Mesenteric fat pad (tissue), 1 donor: ENCODE measurements at places on chromosomes 7 and 10. TPM values are rescaled to one million over a fixed set of nuclear protein-coding genes. Genes with fewer than 3 reads are reported as not detected.

DNA sequence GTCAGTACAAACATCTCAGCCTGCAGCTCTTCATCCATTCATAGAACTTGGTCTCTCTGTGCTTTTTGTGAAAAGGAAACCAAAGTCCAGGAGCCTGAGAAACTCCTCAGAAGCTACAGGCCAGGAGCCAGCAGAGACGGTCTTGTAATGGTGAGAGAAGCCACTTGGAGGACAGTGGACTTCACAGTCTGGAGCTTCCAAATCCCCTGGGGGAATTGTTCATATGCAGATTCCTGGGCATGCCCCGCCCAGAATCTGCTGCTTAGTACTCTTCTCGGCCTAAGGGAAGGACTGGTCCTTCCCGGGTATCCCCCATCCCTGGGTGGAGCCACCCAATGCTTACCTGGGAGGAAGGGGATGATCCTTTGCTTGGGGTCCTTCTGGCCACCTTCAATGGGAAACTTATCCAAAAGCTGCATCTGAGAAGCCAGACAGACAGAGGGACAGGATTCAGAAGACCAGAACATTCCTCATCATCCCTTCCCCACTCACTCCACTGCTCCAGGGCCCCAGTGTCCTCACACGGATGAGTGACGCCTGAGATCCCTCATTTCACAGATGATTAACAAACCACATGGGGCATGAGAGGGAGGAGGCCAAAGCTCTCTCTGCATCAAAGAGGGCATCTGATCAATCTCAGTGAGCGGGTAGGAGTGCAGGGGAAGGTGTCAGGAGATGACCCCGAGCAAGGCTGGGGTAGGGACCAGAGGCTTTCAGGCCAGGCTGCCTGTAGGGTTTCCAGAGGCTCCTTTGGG lies 88.4 kb downstream of the SH3PXD2A start:
- no peak for DNase-seq

The MAD1L1 gene
- 32.2 TPM for total RNA-seq

The RHOBTB1 gene
- total RNA-seq: 22.6 TPM

The MSRB2 gene
- total RNA-seq: 39.1 TPM

GRCh38 chr7:45145881-45146280 lies 11.7 kb upstream of the RAMP3 start:
- peak; percentile 43 for DNase-seq

GRCh38 chr10:110357252-110357780 lies 52.6 kb upstream of the SMNDC1 start:
- DNase-seq: no peak

- DNase-seq: no peak
These were observed 156.0 kb downstream of the GLI3 start for GRCh38 chr7:42080841-42081586.

- no peak for DNase-seq
These were observed 75.1 kb downstream of the DGKI start for GRCh38 chr7:137771679-137772078.

The CCDC172 gene
- total RNA-seq: not detected

DNA sequence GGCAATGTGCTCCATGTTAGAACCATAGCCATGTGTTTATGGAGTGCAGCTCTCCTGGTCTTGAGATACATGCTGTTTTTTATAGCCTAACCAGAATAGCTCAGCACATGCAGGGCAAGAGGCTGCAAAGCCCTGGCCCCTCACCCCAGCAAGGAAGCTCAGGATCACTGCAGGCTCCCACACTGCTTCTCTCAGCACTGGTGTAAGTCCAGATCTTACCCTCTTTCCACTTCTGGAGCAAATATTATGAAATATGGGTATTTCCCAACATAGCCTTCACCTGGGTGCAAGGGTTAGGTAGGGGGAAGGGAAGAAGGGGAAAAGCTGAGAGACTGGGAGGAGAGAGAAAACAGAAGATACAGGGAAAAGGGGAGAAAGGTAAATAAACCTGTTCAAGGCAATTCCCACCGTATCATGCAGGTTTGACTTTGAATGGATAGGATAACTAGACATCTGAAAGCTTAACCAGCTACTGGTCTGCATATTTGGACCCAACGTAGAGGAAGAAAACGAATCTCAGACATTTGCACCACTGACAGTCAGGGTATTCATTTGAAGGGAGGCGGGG lies 19.7 kb downstream of the SKIDA1 start:
- no peak for DNase-seq

GRCh38 chr7:132783824-132784223 lies 207.6 kb upstream of the PLXNA4 start:
- no peak for DNase-seq

The MARVELD1 gene
- total RNA-seq: 28.7 TPM

- no peak for DNase-seq
These were observed 52.3 kb upstream of the CYP2C18 start for GRCh38 chr10:94631077-94631875.

- DNase-seq: no peak
These were observed 112.1 kb upstream of the CDK1 start for GRCh38 chr10:60666221-60666620.

- DNase-seq: no peak
These were observed 40.0 kb downstream of the NACAD start for GRCh38 chr7:45048748-45049147.

The PRPF18 gene
- 18.6 TPM for total RNA-seq

DNA sequence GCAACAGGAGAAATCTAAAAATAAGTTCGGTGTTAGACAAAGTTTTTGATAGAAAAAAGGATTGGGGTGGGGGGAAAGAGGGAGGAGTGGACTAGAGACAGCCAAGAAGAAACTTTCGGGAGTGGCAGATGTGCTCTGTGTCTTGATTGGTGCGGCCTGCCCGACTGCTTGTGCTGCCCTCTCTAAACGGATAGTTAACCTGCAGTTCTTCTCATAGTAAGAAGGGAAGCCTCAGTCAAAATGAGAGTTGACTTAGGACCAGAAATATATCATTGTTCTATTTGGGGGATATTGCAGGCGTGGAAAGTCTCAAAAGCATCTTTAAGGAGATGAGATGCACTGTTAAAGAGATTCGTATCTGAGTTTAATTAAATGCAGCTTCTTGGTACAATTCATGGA lies 39.3 kb downstream of the UBE3C start:
- no peak for DNase-seq

DNA sequence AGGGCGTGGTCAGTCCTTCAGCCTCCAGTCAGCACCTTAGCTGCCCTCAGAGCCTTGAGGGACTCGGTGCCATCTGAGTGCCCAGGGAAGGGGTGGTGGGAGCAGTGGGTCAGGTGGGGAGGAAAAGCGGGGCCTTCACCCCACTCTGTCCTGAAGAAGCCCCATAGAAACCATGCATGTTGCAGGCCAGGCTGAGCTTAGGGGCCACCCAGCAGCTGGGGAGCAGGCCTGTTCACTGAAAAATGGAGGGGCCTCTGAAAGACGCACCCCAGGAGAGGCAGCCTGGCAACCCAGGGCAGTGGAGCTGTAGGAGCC lies 144.3 kb downstream of the GRID1 start:
- no peak for DNase-seq

The PAX4 gene
- total RNA-seq: not detected

The HOXA2 gene
- 1.2 TPM for total RNA-seq

The SAP25 gene
- total RNA-seq: 2.3 TPM

DNA sequence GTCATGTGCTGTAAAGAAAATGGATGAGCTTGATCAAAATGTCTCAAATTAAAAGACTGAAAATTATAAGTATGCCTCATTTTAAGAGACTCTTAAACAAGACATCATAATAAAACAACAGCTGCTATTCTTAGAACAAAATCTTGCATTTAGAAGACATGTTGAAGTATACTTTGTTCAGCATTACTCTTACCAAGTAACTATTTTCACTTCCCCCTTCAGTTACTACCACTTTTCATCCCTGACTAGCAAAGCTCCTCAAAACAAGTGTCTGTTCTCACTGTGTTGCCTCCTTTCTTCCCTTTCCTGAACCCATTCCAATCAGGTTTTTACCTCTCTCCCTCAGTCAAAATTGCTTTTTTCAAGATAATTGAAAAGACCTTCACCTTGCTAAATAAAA lies 31.6 kb downstream of the ELAPOR2 start:
- no peak for DNase-seq

GRCh38 chr7:142808802-142809583 lies 38.2 kb downstream of the PRSS2 start:
- DNase-seq: no peak

GRCh38 chr10:117818721-117819120 lies 228.0 kb downstream of the RAB11FIP2 start:
- DNase-seq: no peak

- peak; percentile 69 for DNase-seq
These were observed 18.5 kb downstream of the DIP2C start for GRCh38 chr10:670990-671389.

The SPAG6 gene
- 0.51 TPM for total RNA-seq

DNA sequence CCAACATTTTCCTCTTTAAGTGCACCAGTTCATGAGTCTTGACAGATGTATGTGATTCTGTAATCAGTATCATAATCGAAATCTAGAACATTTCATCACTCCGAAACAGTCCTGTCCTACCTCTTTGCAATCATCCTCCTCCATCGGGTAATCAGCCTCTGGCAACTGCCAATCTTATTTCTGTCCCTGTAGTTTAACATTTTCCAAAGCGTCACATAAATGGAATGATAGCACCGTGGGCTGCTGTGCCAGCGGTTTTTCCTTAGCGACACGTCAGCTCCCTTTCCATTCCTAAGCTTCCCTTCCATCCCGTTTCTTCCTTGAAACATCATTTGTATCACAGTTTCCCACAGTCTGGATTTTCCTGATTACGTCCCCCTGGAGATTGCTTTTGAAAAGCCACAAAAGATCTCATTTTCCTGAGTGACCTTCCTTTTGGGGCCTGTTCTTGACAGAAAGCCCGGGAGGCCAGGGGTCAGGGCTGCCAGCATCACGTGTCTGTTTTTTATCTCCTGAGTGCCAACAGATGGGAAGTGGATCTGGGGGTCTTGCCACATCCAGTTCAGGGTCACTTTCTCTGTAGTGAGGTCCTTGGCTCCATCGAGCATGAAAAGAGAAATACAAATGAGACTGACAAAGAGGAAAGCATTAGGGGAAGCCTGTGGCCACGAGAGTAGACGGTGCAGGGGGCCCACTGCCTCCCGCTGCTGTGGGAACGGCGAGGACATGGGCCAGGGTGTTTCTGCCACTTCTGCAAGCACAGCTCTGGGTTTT lies 31.6 kb downstream of the TMEM120A start:
- DNase-seq: no peak

The PLEKHS1 gene
- 0.13 TPM for total RNA-seq

GRCh38 chr7:150378115-150378852 lies 846 bp upstream of the ZNF775 start:
- no peak for DNase-seq

GRCh38 chr10:15780353-15781135 lies 60.8 kb upstream of the ITGA8 start:
- DNase-seq: no peak

The ADK gene
- total RNA-seq: 34.9 TPM

The CDK14 gene
- total RNA-seq: 47.2 TPM

The SMKR1 gene
- not detected for total RNA-seq

The PSD gene
- total RNA-seq: not detected

The DYNC1I1 gene
- total RNA-seq: 4.3 TPM

The CHST3 gene
- total RNA-seq: 80.3 TPM

GRCh38 chr7:50160206-50160605 lies 67.2 kb upstream of the ZPBP start:
- no peak for DNase-seq

DNA sequence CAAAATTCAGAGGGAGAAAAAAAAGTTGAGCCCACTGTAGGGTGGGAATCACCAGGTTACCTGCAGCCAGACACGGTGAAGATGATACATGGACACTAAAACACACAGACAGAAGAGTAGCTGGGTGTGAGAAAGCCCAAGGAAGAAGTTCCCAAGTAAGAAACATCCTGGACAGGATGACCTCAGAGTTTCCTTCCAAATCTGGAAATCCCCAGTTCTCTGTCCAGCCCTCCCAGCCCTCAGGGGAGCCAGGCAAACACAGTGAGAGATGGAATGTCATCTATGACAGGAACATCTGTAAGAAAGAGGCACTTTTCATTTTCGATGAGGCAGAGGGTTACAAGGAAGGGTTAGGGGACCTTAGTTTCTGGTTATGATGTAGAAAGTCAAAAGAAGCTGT lies 125.1 kb upstream of the LYZL1 start:
- no peak for DNase-seq

The SERPINE1 gene
- 130 TPM for total RNA-seq
